Brain pericyte (primary cell): ENCODE measurements at places on chromosomes 7 and 10.

DNA sequence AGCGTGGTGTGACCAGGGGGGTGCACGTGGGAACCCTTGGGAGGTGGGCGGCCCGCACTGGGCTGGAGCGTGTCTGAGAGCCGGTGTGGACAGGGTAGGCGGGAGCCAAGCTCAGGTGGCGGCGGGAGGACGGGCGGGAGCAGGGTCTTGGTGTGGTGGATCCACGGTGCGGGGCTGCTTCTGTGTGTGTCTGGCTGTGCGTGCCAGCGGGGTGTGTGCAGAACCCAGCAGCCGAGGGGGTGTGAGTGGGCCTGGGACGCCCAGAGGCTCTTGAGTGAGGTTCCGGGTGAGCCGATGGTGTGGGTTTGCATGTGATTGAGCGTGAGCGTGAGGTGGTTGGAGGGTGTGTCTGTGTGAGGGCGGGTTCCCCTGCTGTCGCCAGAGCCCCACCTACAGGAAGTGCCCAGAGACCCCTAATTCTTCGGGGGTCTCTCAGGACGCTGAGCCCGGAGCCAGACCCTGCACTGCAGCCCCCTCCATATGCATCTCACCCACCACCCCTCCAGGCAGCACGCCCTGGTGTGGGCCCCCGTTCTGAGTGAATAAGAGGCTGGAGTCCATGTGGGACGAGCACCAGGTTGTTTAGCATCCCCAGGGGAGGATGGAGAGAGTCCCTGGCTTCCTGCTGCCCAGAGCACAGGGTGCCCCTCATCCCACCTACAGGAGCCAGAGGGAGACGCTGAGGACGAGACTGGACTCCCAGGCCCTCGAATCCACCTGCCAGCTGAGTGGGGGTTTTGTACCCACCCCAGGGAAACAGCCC is 78.2 kb downstream of the ELFN1 start:
- DNase-seq: no peak

DNA sequence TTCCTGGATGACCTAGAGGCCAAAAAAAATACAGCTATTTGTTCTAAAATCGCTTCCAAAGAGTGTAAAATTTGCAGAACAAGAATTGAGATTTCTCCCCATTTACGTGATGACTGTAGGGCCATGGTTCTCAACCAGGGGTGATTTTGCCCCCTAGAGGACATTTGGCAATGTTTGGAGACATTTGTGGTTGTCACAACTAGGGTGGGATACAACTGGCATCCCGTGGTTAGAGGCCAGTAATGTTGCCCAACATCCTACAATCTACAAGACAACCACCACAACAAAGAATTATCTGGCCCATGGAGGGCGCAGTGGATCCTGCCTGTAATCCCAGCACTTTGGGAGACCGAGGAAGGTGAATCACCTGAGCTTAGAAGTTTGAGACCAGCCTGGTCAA is 22.8 kb upstream of the MALSU1 start:
- DNase-seq: no peak

DNA sequence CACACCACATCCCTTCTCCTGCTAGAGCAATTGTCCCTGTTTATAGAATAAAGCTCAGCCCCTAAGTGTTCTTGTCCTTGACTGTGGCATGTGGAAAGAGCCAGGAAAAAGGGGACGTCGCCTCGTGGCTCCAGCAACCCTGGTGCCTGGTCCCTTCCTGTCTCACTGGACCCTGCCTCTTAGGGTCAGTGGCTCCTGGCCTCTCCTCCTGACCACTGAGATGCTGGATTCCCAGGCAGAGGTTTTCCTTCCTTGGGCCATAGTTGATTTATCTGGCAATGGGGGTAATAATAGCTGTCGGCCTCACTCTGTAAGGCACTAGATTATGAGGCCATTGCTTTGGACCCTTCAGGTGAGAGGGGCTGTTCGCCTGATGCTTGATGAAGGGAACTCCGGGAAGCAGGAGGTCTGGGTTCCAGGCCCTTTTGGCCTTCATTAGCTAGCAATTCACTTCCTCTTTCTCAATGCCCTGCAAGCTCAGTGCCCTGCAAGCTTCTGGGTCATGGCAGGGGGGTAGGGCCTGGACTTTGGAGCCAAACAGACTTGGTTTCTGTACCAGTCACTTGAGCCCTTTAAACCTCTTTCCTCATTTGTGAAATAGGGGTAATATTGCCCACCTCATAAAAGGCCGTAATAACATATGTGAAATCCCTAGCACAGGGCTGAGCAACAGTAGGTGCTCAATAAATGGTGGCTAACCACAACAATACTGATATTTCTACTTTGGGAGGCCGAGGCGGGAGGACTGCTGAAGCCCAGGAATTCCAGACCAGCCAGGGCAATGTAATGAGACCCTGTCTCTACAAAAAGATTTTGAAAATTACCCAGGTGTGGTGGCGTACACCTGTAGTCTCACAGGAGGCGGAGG is 1.1 kb downstream of the ASL start:
- DNase-seq: no peak

GRCh38 chr10:56481521-56482091 is 120.5 kb upstream of the ZWINT start:
- DNase-seq: no peak
